ENCODE measurements at places on chromosomes 6 and 20.

- DNase-seq: no peak
Observed at GRCh38 chr20:11156922-11157321, 483.1 kb upstream of the JAG1 start.

DNA sequence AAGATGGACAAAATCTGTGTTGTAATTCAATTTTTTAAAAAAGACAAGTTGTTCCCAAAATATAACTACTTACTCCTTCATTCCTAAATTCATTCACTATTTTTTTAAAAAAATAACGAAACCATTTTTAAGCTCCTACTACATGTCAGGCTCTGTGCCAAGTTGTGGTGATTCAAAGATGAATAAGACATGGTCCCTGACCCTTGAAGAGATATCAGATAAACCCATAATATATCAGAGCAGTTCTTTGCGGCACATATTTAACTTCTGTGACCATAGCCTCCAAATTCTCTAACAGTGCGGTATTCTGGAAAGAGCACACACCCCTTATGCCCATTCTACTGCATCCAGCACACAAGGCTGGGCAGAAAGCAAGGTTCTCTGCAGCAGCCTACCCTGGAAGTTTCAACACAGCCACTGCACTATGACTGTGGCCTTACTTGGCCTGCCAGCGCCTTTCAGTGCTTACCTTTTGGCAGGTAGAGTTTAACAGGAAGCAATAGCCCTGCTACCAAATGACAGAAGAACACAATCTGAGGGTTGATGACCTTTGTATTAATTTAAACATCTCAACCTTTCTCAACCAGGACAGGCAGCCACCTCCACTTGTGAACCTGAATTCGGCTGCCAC is 406.5 kb downstream of the BTBD9 start:
- no peak for DNase-seq

GRCh38 chr20:17642404-17643269 is 39.4 kb downstream of the RRBP1 start:
- DNase-seq: no peak

DNA sequence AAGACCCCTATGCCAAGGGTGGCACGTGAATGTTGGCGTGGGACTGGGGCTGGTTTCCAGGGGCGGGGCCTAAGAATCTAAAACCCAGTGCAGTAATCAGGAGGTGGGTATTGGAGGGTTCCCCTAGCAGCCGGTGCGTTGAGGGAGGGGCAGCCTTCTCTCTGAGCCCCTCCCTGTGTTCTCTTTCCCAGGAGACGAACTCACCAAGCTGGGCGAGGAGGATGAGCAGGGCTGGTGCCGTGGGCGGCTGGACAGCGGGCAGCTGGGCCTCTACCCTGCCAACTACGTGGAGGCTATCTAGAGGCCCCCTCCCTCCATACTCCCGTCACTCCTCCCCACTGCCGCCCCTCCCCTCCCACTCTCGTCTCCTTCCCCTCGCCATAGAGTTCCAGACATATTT is 23.9 kb downstream of the SPDEF start:
- DNase-seq: no peak

GRCh38 chr20:35307666-35308653 is 15.7 kb upstream of the FAM83C start:
- peak; percentile 94 for DNase-seq

GRCh38 chr20:58839991-58840747 is 10.5 kb downstream of the GNAS-AS1 start:
- no peak for DNase-seq

GRCh38 chr6:12395898-12396297 is 105.7 kb downstream of the EDN1 start:
- DNase-seq: no peak

DNA sequence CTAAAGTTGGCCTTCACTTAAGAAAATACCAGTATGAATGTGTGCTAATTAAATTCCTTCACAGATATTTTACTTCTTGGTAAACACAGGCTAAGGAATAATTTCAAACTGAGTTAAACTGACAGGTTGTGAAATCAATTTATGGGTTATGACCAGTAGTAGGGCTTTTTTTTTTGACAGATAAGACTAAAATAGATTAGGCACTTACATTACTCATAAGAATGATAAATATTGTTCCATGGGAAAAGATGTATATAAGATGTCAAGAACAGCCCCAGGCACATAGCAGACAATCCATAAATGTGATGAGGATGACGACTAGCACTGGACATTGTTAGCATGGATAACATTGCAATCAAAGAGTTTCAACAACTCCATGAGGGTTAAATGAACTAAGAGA is 22.9 kb downstream of the NT5E start:
- no peak for DNase-seq

DNA sequence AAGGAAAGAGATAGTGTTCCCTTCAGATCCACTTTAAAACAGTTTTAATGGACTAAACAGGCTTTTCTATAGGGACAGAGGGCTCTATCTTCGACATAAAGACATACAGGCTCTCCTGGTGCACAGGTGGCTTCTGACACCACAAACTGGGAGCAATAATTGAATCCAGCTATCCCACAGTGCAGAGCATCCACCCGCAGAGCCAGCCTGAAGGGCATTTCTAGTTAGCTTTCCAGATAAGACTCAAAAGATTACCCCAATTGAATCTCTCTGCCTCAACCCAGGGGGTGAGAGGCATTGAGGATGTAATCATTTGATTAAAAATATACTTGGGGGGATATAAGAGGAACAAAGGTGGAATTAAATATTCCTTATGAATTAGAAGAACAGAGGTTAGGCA is 64.8 kb upstream of the BEND3 start:
- no peak for DNase-seq

DNA sequence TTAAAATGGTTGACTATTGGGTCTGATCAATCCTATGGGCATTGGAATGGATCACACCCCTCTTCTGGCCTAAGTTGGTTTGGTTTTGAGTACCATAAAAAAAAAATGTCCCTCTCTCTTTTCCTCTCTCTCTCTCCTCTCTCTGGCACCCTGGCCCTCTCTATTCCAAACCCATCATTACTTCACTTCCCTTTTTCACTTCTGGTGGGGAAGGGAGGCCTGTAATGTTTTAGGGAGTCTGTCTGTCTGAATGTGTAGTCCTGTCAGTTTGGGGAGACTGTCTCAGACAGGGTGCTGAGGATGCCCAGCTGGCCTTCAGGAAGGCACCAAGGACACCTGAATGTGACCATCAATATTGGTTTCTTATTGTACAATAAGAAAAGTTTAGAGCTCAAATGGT is 165.8 kb downstream of the CD24 start:
- no peak for DNase-seq

GRCh38 chr6:7628479-7628878 is 38.5 kb downstream of the SNRNP48 start:
- no peak for DNase-seq

- no peak for DNase-seq
Observed at GRCh38 chr6:148625609-148626008, 121.2 kb upstream of the UST start.

DNA sequence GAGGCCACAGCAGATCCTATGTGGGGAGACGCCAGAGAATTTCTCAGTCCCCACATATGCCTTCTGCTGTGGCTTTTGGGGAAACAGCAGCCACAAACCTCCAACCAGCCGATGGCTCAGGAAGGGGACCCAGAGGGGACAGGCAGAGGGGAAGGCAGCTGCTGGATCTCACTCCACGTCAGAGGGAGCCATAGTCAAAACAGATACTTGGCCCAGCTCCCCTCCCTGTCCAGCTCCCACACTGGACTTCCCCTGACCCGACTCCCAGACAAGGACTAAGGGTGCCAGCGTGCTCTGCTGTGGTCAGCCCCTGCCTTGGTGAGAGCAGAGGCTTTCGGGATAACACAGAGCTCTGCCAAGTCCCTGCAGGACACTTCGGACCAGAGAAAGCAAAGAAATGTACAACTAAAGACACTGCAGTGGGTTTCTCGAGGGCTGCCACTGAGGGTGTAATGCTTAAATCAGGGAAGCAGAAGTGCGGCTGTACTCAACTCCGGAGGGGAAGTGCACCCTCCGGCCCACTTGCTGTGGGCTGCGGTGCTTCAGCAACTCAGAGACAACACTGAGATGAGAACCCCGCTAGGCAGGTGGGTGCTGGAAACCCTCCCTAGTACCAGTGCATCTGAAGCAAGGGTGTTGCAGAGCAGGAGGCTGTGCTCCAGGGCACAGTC is 47.2 kb downstream of the RRBP1 start:
- DNase-seq: no peak

- DNase-seq: no peak
Observed at GRCh38 chr6:156021746-156022396, 566.2 kb upstream of the NOX3 start.

DNA sequence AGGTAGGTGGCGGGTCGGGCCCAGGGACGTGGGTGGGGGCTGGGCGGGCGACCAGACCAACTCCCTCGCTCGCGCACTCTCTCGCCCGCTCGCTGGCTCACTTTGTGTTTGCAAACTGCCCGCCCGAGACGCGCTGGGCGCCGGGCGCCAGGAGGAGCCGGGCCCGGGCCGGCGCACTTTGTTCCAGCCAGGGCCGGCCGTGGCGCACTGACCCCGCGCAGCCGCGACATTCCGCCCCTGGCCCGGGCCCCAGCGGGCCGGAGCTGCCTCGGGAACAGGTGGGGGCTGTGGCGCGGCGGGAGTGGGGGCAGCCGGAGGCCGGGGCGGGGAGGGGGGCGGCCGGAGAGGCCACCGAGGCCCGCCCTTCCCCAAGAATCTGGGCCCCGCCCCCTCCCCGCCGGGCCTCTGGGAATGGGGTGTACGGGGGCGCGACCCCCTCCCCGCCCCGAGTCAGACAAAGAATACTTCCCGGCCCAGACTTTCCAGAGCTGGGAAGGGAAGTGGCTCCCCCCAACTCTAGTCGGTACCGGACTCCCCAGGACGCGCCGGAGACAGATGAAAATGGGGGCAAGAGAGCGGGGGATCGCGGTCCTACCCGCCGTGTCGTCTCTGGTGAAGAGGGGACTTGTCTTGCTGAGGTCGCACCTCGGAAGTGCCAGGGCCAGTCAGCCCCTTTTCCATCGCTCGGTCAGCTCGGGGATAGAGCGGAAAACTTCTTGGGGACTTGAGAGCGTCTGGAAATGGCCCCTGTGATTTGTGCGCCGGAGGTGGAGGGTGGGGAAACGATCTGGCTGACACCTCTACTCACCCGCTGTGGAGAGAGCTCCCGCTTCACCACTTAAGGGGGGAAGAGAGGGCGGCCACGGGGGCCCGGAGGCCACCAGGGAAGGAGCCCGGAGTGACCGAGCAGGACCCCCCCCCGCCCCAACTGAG is 951 bp downstream of the FOXP4 start:
- no peak for DNase-seq

DNA sequence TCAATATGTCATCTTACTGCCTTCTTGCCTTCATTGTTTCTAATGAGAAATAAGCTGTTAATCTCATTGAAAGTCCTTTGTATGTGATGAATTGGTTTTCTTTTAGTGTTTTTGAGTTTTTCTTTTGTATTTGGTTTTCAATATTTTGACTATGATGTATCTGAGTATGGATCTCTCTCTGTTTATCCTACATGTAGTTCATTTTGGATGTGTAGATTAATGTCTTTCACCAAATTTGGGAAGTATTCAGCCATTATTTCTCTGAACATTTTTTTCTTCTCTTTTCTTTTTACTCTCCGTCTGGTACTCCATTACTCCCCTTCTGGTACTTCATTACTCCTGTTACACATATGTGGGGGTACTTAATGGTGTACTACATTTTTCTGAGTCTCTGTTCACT is 337.0 kb upstream of the RNF24 start:
- DNase-seq: no peak

- DNase-seq: no peak
Observed at GRCh38 chr6:52535711-52536423, 41.0 kb downstream of the TRAM2 start.

- no peak for DNase-seq
Observed at GRCh38 chr20:20436689-20437088, 68.8 kb downstream of the INSM1 start.

DNA sequence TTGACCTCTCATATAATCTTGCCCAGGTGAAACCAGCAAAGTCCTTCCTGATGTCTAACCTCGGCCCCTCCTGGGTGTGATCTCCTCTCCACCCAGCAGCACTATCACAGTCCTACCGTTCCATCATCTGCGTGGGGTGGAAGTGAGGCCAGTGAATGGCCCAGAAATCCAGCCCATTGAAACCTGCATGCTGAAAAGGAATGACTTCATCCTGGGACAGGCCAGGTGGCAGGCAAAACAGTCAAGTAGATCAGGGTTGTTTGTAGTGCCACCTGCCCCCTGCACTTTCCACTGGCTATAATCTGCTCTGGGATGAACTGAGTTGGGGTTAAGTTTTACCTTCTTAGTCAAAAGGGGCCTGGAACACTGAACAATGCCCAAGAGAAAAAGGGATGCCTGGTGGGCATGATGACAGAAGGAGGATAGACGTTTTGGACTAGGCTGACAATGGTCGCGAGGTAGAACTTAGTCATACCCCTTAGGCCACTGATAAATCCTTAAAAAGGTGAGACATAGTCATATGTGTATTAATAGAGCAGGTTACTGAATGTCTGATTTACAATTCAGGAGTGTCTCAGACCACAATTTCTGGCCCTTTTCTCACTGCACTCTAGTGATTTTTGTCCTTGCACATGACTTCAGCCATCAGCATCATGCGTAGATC is 8.1 kb upstream of the HSP90AB1 start:
- DNase-seq: no peak

DNA sequence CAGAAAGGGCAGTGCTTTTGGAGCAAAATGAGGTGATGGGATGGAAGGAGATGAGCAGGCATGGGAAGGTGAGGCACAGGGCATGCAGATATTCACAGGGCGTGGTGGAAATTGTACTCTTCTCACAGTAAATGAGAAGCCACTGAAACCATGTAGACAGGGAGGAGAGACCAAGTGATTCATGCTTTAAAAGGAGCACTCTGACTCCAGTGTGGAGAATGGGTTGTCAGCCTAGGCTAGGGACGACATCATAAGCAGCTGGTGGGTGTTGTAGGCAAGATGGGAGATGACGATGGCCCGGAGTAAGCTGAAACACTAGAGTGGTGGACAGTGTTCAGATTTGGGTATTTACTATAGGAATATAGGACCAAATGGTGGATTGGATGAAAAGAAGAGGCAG is 18.4 kb downstream of the PDE7B start:
- no peak for DNase-seq

GRCh38 chr20:17358854-17359253 is 132.0 kb downstream of the PCSK2 start:
- no peak for DNase-seq

DNA sequence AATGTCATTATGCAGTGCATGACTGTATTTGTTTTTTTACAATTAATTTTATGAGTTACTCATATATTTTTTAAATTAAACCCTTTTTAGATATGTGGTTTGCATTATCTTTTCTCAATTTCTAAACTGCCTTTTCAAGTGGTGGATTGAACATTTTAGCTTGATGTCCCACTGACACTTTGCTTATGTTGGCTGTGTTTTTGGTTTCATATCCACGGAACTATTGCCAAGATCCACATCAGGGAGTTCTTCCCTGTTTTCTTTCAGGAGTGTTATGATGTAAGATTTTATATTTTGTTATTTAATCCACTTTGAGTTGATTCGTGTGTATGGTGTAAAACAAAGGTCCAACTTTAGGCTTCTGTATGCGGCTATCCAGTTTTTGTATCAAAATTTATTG is 1144.9 kb upstream of the EYS start:
- DNase-seq: no peak

GRCh38 chr6:107621229-107621937 is 131.5 kb downstream of the SOBP start:
- no peak for DNase-seq
